ENCODE measurements at places on chromosomes 2 and 18. TPM values are rescaled to one million over a fixed set of nuclear protein-coding genes. Genes with fewer than 3 reads are reported as not detected.

POTEF gene
- 0.03 TPM for total RNA-seq

SCN3A gene
- total RNA-seq, result not detected

SLC16A14 gene
- 1.4 TPM for total RNA-seq

RAB17 gene
- 0.38 TPM for total RNA-seq

SERPINB3 gene
- not detected for total RNA-seq

SPP2 gene
- total RNA-seq, result not detected

DPYSL5 gene
- total RNA-seq, result 4.0 TPM

PPIL3 gene
- 24.3 TPM for total RNA-seq

REG3A gene
- not detected for total RNA-seq

All from A549 treated with RU486 at 1 μM for 4 hours (cell line).